Type B pancreatic cell (in vitro differentiated cells): ENCODE measurements at places on chromosomes 5 and 9. TPM values are rescaled to one million over a fixed set of nuclear protein-coding genes. Genes with fewer than 3 reads are reported as not detected.
A peak's percentile ranks its signal among the peaks of the same experiment; 100 is the strongest.

GRCh38 chr5:118891252-118891651 is 97.1 kb downstream of the DTWD2 start:
- no peak overlapping the region for H3K4me3 ChIP-seq
- DNase-seq = no peak
- no peak overlapping the region for H3K27ac ChIP-seq
- H3K36me3 ChIP-seq = no peaks in the 10 kb centered on the region
- no peaks in the 10 kb centered on the region for H3K27me3 ChIP-seq
- H3K4me1 ChIP-seq = no peaks in the 10 kb centered on the region

- H3K4me1 ChIP-seq = peaks cover 3% of the 10 kb centered on the region
- no peak overlapping the region for H3K27ac ChIP-seq
- no peak overlapping the region for H3K4me3 ChIP-seq
- H3K27me3 ChIP-seq = no peaks in the 10 kb centered on the region
- no peaks in the 10 kb centered on the region for H3K36me3 ChIP-seq
Measured at GRCh38 chr5:39711821-39712220, 287.0 kb upstream of the DAB2 start.

- H3K27ac ChIP-seq = no peak overlapping the region
- no peak overlapping the region for H3K4me3 ChIP-seq
- no peaks in the 10 kb centered on the region for H3K4me1 ChIP-seq
- no peaks in the 10 kb centered on the region for H3K36me3 ChIP-seq
- peaks cover 4% of the 10 kb centered on the region for H3K27me3 ChIP-seq
Measured at GRCh38 chr9:25003686-25004085, 458.0 kb upstream of the IZUMO3 start.

DNA sequence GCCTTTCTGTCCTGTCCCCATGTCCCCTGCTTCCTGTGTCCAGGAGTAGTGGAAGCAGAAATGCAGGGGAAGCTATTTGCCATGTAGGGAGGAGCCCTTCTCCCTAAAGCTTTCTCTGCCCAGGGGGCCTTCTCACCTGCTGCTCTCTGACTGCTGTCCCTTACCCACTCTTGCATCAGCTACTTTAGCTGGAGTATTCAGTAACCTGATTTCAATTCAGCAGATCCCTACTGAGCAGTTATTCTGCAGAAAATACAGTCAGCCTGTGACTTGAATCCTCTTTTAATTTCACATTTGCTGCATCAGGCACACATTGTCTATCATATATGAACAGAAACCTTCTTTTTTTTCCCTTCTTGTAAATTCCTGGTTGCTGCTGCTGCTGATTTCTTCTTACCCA is 90.4 kb downstream of the MVB12B start:
- H3K27me3 ChIP-seq = no peaks in the 10 kb centered on the region
- DNase-seq = no peak
- H3K4me1 ChIP-seq = peaks cover 16% of the 10 kb centered on the region
- no peak overlapping the region for H3K27ac ChIP-seq
- no peak overlapping the region for H3K4me3 ChIP-seq

DNA sequence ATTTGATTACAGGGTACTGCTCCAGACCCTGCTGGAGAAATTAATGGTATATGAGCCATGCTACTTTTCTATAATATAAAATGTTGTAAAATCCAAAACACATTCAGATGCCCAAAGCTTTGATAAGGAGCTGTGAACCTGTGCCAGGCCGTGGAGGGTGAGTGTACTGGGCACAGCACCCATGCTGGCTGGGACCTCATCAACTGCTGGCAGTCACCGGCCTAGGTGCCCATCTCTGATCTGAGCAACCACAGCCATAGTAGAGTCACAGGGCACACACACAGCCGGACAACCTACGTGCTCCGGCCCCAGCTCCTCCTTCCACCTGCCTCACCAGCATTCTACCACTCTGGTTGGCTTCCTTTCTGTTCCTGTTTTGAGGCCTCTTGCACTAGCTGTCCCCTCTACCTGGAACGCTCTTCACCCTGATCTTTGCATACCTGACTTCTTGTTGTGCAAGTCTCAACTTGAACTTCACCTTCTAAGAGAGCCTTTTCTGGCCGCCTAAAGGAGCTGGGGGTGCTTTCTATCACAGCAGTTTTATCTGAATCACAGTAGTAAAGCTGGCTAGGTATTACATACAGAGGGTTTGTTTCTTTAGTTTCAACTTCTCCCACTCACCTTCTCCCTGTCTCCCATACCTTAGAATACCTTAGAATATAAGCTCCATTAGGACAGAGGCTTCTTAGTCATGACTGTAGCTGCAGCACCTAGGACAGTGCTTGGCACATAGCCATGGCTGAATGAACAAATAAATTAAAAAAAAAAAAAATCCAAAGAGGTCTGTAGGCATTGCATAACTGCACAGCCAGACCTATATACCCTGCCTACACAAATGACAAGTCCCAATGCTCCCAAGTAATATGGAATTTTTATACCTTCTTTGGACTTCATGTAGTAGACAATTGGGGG is 51.7 kb downstream of the MED27 start:
- H3K27ac ChIP-seq = peak overlapping the region; percentile 59
- no peaks in the 10 kb centered on the region for H3K27me3 ChIP-seq
- no peak for DNase-seq
- H3K4me1 ChIP-seq = peaks cover 51% of the 10 kb centered on the region

- no peak for DNase-seq
- peaks cover 8% of the 10 kb centered on the region for H3K27me3 ChIP-seq
- no peaks in the 10 kb centered on the region for H3K36me3 ChIP-seq
- no peaks in the 10 kb centered on the region for H3K4me1 ChIP-seq
Measured at GRCh38 chr9:119934497-119934896, 565.3 kb upstream of the BRINP1 start.

- no peak overlapping the region for H3K4me3 ChIP-seq
- peaks cover 5% of the 10 kb centered on the region for H3K36me3 ChIP-seq
- no peak for DNase-seq
- no peaks in the 10 kb centered on the region for H3K27me3 ChIP-seq
- no peaks in the 10 kb centered on the region for H3K4me1 ChIP-seq
Measured at GRCh38 chr9:124347206-124347967, 67.9 kb downstream of the PSMB7 start.

Gene HMMR
- 11.3 and 25.9 TPM in 2 replicates for total RNA-seq

Gene DEPDC1B
- total RNA-seq = 14.0 and 29.1 TPM in 2 replicates

Gene INSYN2B
- 1.5 TPM in 1 of 2 replicates, not detected in the other for total RNA-seq

Gene ADAMTS12
- total RNA-seq = 1.5 and 32.1 TPM in 2 replicates

Gene SEMA6A
- 74.0 and 84.2 TPM in 2 replicates for total RNA-seq

Gene C9orf153
- total RNA-seq = 1.1 TPM in 1 of 2 replicates, not detected in the other
